ENCODE measurements at places on chromosomes 3 and 15.
A peak's percentile ranks its signal among the peaks of the same experiment; 100 is the strongest.

DNA sequence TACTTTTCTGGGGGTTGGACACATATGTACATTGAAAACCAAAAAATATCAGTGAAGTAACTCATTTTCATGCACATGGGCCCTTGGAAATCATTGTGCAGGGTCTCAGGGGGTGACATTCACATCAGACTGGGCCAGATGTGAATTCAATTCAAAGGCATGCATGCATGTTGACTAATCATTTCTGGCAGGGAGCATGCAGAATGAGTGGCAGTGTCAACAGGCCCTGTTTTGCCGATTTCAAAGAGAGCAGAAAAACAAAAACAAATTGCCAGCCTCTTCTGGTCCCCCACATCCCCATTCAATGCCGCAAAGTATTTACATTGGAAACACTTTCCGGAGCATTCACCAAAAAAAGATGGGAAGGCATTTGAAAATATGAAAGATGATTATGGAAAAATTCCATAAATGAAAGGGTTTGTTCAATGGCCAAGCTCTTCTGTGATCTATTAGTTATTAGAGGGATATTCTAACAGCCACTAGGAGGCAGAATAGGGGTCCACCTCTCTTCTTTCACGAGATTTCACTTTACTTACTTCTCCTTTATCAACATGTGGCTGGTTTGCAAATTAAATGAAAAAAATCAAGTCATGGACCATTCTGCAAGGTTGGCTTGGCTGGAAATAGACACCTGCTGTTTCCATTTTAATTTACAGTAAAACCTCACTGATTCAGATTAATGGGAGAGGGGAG lies 119.9 kb upstream of the FEZF2 start:
- no peaks in the 10 kb centered on the region for H3K4me1 ChIP-seq
- no peaks in the 10 kb centered on the region for H3K27me3 ChIP-seq
- DNase-seq, result no peak

DNA sequence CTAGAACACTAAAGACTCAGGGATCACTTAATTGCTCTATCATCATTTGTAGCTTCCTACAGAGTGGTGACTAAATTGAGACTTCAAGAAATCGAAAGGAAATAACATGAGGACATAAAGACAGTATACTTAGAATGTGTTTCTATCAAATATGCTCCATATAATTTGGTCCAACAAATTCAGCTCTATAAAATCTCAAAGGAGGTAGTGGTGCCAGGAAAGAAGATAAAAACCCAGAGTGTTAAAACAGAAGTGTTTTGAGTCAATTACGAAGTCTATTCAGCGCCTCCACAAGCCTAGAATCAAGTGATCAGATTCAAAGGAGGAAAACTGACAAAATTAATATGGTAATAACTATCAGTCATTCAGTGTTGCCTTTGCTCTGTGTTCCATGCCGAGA lies 22.9 kb downstream of the MAGI1 start:
- H3K4me3 ChIP-seq, result no peak overlapping the region
- DNase-seq, result no peak
- no peaks in the 10 kb centered on the region for H3K36me3 ChIP-seq
- no peaks in the 10 kb centered on the region for H3K27me3 ChIP-seq
- H3K4me1 ChIP-seq, result peaks cover 30% of the 10 kb centered on the region
- H3K27ac ChIP-seq, result no peak overlapping the region

- no peaks in the 10 kb centered on the region for H3K27me3 ChIP-seq
- peaks cover 8% of the 10 kb centered on the region for H3K36me3 ChIP-seq
- H3K27ac ChIP-seq, result no peak overlapping the region
- peaks cover 2% of the 10 kb centered on the region for H3K4me1 ChIP-seq
Measured at GRCh38 chr3:10251006-10251405, 2.7 kb downstream of the TATDN2 start.

DNA sequence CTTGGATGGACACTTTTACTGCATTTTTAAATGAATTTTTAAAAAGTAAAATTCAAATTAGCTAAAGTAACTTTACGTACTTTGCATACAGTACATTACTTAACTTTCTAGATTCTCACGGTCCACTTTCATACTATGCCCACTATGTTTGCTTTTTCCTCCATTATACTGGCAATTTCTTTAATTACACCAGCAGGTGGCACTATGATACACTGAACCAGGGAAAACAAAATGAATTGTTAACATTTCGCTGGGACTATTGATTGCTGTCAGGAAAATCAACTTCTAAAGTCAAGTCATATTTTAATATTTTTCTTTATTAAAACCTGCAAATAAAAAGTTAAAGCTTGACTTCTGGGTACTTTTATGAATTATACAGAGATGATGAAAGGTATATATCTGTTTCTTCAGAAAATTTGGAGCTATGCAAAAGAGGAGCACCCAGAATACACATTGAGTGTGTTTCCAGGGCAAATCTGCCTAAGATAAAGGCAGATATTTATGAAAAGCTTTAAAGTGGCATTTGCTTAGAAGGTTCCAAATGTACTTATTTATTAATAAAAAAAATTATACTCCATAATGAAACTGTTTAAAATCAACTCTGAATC lies 21.8 kb upstream of the POU1F1 start:
- no peak for DNase-seq
- no peak overlapping the region for H3K27ac ChIP-seq
- no peaks in the 10 kb centered on the region for H3K27me3 ChIP-seq
- H3K36me3 ChIP-seq, result no peaks in the 10 kb centered on the region
- H3K4me3 ChIP-seq, result no peak overlapping the region
- H3K4me1 ChIP-seq, result peaks cover 3% of the 10 kb centered on the region

DNA sequence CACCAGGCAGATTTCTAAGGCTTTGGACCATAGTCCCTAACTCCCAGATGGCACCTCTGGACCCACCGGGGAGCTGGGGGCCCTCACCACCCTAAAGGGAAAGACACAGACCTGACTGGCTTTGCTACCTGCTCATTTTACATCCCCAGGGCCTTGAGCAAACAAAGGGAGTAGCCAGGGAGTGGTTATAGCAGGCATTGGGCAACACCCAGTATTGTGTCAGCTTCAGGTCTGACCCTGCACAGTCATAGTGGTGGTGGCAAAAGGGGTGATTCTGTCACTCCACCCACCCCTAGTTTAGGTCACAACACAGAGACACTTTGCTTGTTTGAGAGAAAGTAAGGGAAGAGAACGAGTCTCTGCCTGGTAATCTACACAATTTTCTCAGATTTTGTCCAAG lies 352.5 kb downstream of the DIPK2A start:
- no peaks in the 10 kb centered on the region for H3K27me3 ChIP-seq
- H3K4me1 ChIP-seq, result no peaks in the 10 kb centered on the region
- H3K4me3 ChIP-seq, result no peak overlapping the region
- DNase-seq, result no peak
- no peaks in the 10 kb centered on the region for H3K36me3 ChIP-seq

DNA sequence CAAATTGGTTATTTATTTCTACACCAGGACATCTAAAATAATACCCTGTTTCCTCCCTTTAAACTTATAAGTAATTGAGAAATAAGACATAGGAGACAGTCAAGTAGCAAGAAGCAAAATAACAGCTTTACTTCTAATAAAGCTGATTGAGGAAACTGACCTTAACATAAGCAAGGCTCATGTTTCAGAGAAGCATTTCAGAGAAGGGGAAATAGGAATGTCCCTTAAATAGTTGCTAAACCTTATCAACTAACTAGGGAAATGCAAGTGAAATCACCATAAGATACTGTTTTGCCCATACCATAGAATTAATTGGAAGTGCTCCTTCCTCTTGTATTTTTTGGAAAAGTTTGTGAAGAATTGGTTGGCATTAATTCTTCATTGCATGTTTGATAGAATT lies 84.9 kb downstream of the B3GALNT1 start:
- H3K4me1 ChIP-seq, result no peaks in the 10 kb centered on the region
- H3K27ac ChIP-seq, result no peak overlapping the region
- no peak overlapping the region for H3K4me3 ChIP-seq
- no peaks in the 10 kb centered on the region for H3K27me3 ChIP-seq
- DNase-seq, result no peak

DNA sequence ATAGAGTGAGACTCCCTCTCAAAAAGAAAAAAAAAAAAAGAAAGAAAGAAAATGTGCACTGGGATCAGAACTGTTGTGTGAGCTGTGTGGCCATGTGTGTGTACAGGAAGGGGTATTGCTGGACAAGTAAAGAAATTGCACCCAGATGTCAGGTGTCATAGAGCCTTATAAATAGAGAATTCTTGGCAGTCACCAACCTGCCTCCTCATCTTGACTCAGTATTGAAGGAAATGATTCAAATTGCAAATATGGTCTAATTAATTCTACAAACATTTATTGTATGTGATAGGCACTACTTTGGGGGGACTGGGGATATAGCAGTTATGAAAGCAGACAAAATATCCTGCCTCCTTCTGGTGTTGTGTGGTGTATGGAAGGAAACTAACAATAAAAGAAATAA lies 243.8 kb upstream of the TTC14 start:
- no peaks in the 10 kb centered on the region for H3K27me3 ChIP-seq
- no peak overlapping the region for H3K27ac ChIP-seq
- DNase-seq, result no peak
- H3K4me1 ChIP-seq, result no peaks in the 10 kb centered on the region
- H3K36me3 ChIP-seq, result no peaks in the 10 kb centered on the region

- H3K4me1 ChIP-seq, result no peaks in the 10 kb centered on the region
- no peak overlapping the region for H3K4me3 ChIP-seq
- H3K27me3 ChIP-seq, result peaks cover 2% of the 10 kb centered on the region
Measured at GRCh38 chr3:11903047-11903446, 56.4 kb upstream of the TAMM41 start.

DNA sequence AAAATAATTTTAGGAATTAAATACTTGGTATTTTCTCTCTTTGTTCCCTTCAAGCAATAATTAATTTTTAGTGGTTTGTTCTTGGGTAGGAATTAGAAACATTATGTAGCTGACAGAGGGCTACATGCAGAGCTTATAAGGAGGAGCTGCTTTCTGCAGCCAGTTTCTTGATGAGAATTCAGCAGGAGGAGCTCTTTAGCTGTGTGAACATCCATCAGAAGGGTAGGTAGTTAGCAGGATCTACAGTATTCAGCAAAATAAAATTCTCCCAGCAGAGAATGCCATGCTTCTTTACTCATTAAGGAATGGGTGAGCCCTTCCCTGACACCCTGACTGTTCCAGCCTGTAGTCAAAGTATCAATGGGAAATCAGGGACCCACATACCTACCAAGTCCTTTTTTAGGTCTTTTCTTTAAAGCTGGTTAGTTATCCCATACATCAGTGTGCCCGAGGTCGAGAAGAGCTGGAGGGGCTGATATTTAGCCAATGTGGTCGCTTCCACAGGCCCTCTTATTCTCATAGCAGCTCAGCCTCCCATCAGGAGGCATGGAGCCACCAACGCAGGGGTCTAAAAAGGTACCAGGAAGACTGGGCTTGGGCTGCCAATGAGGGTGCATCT lies 54.0 kb downstream of the KCNAB1 start:
- no peaks in the 10 kb centered on the region for H3K27me3 ChIP-seq
- no peak overlapping the region for H3K4me3 ChIP-seq
- no peak for DNase-seq
- no peaks in the 10 kb centered on the region for H3K4me1 ChIP-seq
- H3K36me3 ChIP-seq, result no peaks in the 10 kb centered on the region

DNA sequence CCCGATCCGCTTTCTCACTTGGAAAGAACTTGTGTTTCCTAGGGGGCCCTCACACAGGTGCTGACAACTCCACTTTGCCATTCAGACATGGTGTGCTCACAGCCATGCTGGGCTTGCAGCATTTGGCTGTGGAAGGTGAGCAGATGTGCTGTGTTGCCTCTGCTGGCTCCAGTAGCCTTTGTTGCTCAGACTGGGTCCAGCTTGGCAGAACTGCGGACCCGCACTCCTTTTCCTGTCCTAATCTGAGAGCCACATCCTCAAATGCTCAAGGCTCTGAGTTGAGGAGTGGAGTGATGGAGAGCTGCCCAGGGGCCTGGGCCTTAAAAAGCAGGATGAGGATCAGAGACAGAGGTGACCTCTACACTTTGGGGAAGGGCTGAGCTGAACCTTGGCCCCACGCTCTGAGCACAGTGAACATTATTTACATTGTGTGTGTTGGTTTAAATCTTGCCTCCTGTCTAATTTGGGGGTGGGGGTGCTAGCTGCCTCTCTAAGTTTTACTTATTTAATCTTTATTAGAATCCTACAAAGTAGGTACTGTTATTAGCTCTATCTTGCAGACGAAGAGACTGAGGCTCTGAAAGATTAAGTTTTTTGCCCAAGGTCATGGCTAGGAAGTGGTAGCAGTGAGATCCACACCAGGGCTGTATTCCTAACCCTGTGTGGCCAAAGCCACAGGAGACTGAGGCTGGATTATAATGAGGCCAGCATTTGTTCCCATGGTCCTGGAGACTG lies 17.2 kb downstream of the ACOX2 start:
- H3K4me3 ChIP-seq, result no peak overlapping the region
- no peak for DNase-seq
- H3K36me3 ChIP-seq, result no peaks in the 10 kb centered on the region
- H3K27ac ChIP-seq, result peak overlapping the region; percentile 95
- peaks cover 62% of the 10 kb centered on the region for H3K4me1 ChIP-seq
- no peaks in the 10 kb centered on the region for H3K27me3 ChIP-seq

GRCh38 chr3:188402229-188402628 lies 248.3 kb downstream of the LPP start:
- no peaks in the 10 kb centered on the region for H3K27me3 ChIP-seq
- H3K4me3 ChIP-seq, result no peak overlapping the region
- H3K36me3 ChIP-seq, result no peaks in the 10 kb centered on the region
- peaks cover 29% of the 10 kb centered on the region for H3K4me1 ChIP-seq

DNA sequence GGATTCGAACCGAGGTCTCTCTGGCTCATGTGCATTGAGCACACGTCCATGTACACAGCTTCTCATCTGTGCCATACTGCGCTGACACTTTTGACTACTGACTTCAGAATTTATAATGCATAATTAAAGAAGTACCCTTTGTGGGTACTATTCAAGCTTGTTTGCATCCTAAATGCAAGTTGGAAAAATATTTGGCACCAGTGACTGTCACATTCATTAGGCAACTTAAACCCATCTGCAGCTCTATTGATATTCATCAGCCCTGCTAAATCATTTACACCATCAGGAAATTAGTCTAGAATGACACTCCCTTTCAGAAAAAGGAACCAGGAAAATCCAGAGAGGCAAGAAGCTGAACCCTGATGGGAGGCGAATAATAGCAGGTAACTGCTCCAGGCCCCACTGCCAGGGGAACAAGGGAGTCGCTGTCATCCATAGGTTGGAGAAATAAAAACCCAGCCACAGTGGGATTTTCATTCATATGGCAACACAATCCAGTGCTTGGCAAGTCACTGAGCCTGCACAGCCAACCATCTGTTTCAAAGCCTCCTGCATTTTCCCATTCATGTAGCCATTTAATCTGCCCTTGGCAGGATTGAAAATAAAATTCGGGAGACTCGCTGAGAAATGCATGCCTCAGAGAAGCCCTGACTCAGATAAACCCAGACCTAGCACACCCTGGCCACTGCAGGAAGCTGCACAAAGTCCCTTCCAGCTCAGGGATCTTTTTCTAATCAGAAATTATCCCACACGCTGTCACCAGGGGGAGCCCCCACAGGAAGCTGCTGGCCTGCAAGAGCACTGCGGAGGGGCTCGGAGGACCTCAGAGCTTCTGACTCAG lies 103.0 kb upstream of the VEPH1 start:
- DNase-seq, result peak; percentile 68
- H3K4me3 ChIP-seq, result no peak overlapping the region
- H3K4me1 ChIP-seq, result no peaks in the 10 kb centered on the region
- no peaks in the 10 kb centered on the region for H3K27me3 ChIP-seq

Measured in liver (tissue), 10 donors.